ENCODE measurements at places on chromosomes 5 and 9.

- DNase-seq, result no peak
These were observed 161.7 kb upstream of the MVB12B start for GRCh38 chr9:126164796-126165525.

- DNase-seq, result no peak
These were observed 118.1 kb downstream of the SLIT3 start for GRCh38 chr5:169182797-169183196.

DNA sequence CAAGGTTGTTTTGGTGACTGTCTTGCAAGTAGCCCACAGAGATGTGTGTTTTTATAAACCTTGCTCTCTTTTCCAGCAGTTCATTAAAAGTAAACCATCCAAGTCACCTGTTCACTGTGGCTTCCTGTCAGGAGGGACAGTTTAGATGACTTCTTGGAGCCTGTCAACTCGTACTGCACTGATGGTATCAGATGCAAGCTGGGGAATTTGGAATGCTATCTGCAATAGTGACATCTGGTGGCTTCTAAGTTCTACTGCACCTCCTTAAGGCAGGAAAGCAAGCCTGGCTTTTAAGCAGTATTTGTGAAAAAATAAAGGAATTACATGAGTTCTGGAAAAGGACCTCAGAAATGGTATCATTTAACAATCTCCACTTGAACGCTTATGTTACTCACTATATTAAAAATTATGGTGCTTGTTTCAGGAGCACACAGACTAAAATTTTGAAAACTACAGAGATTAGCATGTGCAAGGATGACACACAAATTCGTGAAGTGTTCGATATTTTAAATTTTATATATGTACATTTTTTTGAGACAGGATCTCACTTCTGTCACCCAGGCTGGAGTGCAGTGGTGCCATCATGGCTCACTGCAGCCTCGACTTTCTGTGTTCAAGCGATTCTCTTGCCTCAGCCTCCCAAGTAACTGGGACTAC is 164.0 kb downstream of the TTC39B start:
- DNase-seq, result peak; percentile 19

DNA sequence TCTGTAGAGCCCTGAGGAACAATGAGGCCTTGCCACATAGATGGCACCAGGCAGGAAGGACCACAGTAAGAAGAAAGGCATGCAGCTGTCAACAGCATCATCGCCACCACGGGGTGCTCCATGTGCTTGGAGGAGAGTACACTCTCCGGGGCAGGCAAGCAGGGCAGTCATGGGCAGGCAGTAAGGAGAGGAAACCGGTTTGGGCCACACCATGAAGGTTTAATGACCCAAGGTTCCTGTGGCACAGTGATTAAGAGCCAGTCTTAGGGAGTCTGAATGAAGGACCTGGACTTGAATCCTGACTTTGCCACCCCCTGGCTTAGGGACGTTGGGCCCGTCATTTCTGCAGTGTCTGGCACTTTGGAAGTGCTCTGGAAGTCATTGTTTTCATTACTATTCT is 80.6 kb upstream of the ZBTB43 start:
- DNase-seq, result no peak

- DNase-seq, result no peak
These were observed 721 bp downstream of the GIN1 start for GRCh38 chr5:103119070-103119764.

- DNase-seq, result no peak
These were observed 51.4 kb upstream of the NRARP start for GRCh38 chr9:137353223-137354152.

DNA sequence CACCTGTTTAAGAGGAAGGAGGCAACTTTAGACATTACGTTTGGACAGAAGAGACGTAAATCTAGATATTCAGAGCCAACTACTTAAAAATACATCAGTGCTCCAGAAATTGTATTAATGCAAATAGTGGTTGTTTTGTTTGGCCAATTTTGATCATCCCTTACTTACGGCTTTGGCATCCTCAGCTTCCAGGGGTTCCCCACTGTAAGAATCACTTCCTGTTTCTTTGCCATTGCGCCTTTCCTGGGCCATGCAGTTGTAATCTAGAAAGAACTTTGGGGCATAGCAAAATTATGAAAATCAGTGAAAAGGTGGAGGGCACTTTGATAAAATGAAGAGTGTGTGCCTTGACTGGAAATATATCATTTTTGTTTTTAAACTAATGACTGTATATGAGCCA is 537.2 kb upstream of the TLE4 start:
- DNase-seq, result no peak

DNA sequence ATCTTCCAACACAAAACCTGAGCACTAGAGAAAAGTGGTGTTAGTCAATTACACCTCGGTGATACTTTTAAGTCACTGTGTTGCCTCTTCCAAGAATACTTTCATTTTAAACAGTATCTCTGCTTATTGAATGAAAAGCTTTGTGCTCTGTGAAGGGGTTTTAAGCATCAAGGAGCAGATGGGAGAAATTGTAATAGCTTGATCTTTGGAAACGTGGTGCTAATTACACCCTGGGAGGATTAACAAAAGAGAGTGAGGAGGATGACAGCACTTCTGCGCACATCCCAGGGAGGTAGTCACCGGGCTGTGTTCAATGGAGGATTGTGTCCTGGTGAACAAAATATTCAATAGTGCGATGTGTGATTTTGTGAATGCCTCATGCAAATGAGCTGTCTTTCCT is 477.4 kb upstream of the ADAMTS16 start:
- DNase-seq, result no peak

- no peak for DNase-seq
These were observed 64.9 kb downstream of the CFAP95 start for GRCh38 chr9:69885474-69885929.

DNA sequence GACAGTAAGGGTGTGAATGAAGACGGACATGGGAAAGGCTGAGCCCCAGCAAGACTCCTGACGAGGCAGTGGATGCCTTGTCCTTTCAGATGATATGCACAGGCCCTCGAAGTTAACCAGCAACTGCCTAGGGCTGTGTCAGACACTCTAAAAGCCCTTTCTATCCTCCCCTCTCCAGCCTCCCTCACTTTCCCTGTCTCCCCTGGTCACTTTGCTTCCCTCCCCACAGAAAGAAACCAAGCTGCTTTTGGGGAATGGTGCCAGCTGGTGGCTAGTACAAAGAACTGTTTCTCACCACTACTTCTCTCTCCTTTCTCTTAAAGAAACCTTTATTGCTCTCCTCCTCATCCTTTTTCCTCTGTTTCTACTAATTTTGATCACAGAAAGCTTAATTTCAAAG is 21.4 kb downstream of the LHFPL2 start:
- DNase-seq, result no peak

GRCh38 chr5:149240354-149240998 is 31.2 kb upstream of the AFAP1L1 start:
- DNase-seq, result no peak

DNA sequence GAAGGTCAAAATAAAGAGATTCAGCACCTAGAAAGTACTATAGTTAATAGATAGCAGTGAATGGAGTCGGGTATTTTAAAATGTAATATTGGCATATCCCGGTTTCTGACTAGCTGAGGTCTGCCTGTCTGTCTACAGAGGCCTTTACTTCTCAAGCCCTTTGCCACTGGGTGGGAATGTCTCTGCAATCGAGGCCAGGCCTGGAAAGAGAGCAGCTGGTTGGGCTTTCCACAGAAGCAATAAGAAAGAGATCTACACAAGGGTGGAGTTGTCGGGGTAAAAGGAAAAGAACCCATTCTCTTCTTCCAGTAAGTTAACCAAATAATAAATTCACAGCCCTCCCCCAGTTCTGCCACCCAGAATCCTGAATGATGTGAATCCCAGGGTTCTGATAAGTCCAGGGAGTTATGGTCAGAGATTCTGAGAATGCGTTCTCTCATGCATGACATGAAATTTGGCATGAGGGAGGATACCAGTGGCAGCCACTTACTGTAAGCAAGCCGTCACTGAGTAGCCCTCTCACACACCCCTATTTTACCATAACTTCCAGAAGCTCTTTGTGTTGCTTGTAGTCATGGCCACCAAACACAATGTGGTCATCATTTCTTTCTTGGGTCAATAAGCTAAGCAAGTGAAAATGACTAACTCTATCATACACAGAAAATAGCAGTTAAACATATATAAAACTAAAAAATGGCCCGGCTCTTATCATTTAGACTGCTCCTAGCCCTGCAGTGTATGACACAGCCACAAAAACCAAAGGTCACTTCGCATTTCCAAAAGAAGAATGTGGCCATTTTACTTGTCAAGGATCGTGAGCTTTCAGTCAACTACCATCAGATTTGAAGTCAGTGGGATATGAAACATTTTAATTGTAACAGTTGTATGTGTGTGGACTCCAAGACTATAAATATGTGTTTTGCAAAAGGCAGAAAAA is 185.0 kb downstream of the GLIS3 start:
- DNase-seq, result no peak

GRCh38 chr9:72154468-72155285 is 5.4 kb downstream of the GDA start:
- no peak for DNase-seq

DNA sequence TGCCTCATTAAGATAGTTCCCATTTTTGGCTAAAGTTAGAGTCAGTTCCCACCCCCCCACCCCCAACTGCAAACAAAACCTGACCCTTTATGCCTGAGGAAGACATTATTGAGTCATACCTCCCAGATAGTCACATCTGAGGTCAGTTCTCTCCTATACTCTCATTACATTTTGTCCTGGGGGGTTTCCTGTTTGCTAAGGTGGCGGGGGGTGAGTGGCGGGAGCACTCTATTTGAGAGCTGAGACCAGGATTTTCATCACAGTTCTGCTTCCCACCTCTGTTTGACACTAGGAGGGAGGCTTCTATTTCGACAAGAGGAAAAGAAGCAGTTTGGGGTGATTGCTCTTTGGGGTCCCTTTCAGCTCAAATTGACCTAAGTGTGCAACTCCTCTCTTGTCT is 59.4 kb upstream of the ICE1 start:
- no peak for DNase-seq

- no peak for DNase-seq
These were observed 716 bp downstream of the STX17 start for GRCh38 chr9:99907208-99907532.

DNA sequence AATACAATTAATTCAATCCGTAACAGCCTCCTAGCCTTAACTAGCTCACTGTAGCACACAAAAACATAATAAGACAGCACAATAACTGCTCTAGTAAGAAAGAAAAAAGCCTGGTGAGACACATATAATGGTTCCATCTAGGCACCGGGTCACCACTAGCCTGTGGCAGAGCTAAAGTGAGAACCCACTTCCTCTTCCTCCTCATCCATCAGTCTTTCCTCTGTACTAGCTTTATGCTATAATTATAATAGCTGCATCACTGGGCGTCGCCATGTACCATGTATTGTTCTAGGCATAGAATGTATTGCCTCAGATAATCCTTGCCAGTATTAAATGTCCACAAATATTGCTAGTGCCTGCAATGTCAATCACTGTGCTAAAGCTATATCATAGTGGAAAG is 23.1 kb downstream of the ADRB2 start:
- DNase-seq, result no peak

- DNase-seq, result no peak
These were observed 361.3 kb downstream of the NR2F1-AS1 start for GRCh38 chr5:93219641-93220145.

- DNase-seq, result no peak
These were observed 2.9 kb downstream of the TPD52L3 start for GRCh38 chr9:6330958-6331634.

DNA sequence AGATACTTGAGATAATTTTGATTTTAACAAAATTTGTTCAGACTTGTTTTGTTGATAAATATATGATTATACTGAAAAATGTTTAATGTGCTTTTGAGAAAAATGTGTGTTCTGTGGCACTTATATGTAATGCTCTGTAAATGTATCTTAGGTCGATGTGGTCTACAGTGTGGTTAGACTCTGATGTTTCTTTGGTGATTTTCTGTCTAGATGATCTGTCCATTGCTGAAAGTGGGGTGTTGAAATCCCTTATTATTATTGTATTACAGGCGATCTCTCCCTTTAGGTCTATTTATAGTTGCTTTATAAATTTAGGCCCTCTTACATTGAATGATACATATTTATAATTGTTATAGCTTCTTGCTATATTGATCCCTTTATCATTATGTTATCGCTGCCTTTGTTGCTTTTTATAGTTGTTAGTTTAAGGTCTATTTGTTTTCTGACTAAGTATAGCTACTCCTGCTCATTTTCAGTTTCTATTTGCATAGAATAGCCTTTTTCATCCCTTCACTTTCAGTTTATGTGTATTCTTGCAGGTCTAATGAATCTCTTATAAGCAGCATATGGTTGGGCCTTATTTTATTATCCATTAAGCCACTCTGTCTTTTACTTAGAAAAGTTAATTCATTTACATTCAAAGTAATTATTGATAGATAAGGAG is 124.3 kb downstream of the MRPS30 start:
- DNase-seq, result no peak

DNA sequence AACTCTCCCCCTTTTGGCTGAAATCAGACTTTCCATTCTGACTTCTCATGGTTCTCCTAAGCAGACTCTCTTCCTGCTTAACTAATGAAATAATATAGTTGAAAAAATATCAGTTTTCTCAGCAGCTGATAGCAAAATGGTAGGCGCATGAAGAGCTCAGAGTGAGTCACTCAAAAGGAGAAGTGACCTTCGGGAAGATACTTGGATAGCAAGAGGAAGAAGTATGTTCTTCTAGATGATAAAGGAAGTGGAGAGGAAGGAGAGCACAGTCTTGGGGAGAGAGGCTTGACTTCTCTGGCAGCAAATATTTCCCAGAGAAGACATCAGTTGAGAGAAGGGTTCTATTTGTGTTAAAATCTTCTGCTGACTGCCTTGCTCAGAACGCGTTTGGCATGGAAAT is 101.5 kb downstream of the TAF11L14 start:
- no peak for DNase-seq

GRCh38 chr9:13220837-13221236 is 58.7 kb downstream of the MPDZ start:
- no peak for DNase-seq

GRCh38 chr9:136105398-136106135 is 10.5 kb upstream of the NACC2 start:
- DNase-seq, result no peak

DNA sequence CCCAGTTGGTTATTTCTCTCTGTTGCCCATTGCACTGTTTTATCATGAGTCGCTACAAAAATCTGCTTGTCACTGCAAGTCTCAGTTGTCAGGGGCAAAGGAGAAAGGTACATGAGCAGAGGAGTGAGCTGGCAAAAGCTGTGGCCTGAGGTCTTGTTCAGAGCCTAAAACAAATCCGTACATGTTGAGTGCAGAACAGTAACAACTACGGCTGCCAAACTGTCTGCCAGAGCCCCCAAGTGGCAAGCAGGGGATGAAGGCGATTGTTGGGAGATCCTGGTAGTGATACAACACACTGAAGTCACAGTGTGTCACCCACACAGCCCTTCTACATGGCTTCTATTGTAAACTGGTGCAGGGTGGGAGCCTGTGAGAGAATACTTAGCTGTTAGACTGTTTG is 50.9 kb downstream of the BRINP1 start:
- DNase-seq, result no peak
